ENCODE measurements at places on chromosomes 7 and 10.

DNA sequence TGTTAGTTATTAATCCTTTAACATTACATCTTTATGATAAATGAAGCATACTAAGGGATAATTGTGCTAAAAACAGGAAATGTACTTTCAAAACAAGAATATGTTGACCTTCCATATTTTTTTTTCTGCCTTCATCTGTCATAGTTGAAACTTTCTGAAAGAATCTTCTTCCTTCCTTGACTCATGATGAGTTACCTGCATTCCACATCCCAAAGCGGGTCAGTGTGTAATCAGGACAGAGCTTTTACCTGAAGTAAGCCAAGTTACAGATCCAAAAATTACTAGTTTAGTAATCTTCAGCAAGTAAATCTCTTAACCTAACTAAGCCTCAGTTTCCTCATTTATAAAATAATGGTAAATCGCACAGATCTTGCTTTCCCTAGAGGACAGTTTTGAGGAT lies 13.4 kb upstream of the ARL4A start:
- no peak for DNase-seq

- DNase-seq: no peak
Observed at GRCh38 chr10:100157156-100157555, 28.7 kb downstream of the ERLIN1 start.

- no peak for DNase-seq
Observed at GRCh38 chr7:17706734-17707133, 233.6 kb downstream of the SNX13 start.

DNA sequence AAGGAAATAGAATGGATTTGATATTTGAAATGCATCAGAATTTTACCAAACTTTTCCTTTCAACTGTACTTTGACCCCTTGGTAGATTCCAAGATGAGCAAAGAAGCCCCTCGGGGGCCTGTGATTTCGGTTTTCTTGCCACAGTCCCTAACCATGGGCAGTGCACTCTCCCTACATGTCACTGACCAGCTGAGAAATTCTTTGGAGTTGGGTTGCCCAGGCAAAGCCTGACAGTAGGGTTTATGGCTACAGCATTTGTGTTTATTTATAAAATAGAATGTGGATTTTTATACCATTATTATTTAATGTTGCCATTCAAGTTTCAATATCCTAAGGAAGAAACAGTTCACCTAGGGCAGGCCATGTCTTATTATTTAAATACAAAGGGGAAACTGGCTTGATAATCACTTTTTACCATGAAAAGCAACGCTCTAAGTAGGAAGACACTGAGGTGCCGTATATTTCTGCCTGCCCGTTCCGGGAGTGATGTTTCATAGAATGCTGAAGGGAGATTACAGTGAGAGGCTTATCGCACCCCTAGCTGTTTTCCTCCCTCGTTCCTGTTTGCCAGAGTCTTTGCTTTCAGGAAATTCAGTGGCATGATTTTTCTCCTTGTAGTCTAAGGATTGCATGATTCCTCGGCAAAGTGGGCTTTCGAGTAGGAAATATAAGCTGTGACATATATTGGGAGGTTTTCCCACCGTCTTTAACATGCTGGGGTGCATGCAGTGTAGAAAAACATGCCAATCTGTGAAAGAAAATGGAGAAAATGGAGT lies 35.8 kb downstream of the WIPF3 start:
- DNase-seq: no peak

GRCh38 chr10:62763155-62763554 lies 41.4 kb upstream of the ADO start:
- no peak for DNase-seq
